Renal pelvis (tissue), 12 donors: ENCODE measurements at places on chromosomes 1 and 21.

DNA sequence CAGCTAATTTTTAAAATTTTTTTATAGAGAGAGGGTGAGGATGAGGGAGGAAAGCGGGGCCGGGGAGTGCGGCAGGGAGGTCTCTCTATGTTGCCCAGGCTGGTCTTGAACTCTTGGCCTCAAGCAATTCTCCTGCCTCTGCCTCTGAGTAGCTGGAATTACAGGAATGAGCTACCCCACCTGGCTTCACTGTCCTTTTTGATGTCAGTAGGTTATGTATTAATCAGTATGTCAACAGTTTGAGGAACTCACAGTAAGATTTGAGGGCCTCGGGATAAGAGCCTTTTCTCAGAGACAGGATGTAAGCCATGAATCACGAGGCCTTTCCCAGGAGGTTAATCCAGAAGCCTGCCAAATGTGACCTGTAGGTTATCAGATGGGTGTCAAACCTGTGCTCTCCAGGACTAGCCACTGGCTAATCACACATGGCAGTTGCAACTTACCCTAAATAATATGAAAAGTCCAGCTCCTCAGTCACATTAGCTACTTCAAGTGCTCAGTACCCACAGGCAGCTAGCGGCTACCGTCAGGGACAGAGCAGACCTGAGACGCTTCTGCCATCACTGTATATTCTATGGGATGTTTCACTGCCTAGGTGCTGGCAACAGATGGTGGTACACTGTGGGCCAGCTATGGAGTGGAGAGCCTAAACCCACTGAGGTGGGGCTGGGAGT is 33.1 kb downstream of the TRIM67 start:
- DNase-seq, result no peak

- peak; percentile 70 for DNase-seq
Measured at GRCh38 chr1:87833166-87833565, 504.5 kb downstream of the LMO4 start.

GRCh38 chr1:30704271-30704670 is 19.1 kb downstream of the MATN1 start:
- no peak for DNase-seq

- DNase-seq, result no peak
Measured at GRCh38 chr1:14439015-14439414, 159.5 kb upstream of the KAZN start.

DNA sequence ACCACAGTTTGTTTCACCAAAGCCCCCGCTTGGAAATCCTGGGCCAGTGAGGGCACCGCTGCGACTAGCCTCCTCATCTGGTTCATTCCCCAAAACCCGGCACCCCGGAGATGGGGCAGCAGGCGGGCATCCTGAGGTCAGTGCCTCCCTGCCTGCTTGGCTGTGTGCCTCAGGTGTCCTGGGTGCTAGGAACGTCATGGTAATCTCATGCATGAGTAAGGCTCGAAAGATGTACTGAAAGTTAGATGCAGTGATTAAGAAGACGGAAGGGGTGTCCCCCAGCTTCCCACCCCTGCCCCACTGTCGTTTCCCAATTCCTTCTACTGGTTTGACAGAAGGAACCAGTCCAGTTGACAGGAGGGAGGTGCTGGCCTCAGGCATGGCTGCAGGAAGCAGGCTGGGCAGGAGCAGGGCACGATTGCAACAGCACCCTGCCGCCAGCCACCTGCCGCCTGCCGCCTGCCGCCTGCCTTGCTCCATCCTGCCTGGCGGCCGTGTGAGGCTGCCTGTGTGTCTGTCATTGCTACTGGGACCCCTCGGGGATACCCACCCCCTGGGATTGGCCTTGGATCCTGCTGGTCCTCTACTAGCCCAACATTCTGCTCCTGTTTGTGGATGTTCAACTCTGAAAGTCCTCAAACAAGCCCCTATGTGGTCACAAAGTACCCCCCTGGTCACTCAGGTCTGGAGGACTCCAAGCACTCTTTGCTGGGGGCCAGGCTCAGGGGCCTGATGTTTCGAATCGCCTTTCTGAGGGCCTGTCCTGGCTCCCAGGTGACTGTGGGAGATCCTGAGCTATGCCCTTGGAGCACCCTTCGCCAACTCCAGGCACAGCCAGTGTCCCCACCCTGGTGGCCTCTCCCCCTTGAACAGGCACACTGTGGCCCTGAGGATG is 73.0 kb upstream of the IFFO2 start:
- DNase-seq, result no peak

DNA sequence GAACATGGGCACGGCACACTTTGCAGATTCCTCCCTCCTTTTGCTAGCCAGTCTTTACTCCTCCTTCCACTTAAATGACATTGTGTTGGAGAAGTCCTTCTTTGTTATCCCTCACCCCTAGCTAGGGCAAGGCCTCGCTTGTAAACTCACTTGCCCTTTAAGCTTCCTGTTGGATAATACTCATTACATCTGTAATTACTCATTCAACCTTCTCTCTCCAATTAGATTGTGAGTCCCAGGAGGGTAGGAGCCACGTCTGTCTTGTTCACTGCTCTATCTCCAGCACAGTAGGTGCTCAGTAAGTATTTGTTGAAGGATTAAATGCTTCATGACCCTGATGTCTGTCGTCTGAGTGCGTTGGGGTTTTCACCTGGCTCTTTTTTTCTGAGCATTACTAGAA is 98.7 kb upstream of the USP24 start:
- no peak for DNase-seq

DNA sequence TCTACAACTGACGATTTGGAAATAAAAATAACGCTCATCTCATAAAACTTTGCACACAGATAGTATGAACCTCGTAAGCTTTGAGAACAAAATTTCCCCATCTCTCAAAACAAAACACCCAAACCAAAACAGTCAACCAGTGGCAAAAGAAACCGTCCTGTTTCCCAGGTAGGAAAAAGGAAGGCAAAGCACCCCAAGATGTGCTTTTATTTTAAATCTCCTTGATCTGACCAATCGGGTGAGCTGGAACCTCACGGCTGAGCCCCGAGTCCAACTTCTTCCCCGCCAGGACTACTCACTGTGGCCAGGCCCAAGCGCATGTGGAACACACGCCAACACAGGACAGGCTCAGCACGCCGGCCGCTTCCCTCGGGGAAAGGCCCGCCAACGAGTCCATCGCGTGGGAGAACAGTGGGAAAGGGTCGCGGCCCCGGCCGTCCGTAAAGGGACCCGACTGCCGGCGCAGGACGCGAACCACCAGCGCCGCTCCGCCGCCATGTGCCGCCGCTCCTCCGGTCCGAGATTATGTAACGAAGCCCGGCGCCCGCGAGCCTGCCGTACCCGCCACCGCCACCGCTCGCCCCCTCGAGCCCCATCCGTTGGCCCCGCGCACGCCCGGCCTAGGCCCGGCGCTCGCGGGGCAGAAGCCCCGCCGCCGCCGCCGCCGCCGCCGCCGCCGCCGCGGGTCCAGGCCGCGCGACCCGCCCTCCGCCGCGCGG is 759 bp downstream of the AHCTF1 start:
- DNase-seq, result no peak

DNA sequence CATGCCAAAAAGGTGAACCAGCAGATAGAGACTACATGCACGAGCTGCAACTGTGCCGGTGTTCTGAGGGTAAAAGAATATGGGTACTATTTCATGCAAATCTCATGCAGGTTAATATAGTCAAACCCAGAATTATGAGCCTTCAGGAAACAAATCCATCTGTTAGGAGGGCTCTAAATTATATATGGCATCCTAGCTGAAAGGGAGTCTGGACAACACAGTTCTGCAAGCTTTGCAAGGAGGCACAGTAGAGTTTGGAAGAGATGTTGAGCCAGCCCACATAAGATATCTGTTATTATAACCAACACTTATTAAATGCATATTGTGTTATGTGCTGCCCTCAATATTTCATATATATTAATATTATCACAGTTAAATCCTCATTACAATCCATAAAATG is 50.5 kb upstream of the PALMD start:
- DNase-seq, result no peak

DNA sequence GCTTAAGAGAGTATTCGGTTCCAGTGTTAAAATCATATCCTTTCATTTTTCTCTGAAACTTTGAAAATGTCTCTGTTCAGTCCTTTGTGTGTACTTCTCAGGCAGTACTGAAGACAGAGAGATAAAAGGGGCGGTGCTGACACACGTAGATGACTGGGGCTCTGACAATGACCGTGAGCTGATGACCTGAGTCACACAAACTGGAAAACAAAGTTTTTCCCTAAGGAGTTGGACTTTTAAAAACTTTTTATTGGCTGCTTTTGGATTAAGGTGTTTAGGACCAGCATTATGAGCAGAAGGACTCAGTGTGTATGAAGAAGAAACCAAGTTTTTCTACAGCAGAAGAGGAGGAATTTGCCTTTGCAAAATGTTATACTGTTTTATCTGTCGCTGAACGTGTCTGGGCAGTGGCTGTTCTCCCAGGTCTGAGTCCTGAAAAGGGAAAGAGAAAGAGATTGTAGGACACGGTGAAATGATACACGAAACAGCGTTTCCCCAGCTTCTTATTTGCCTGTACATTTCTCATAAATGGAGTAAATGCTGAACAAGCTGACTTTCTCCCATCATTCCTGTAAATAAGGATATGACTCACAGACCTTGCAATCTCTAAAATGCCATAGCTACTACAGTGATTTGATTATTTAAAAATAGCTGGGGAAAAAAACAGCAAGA is 51.5 kb downstream of the MAP3K7CL start:
- no peak for DNase-seq

DNA sequence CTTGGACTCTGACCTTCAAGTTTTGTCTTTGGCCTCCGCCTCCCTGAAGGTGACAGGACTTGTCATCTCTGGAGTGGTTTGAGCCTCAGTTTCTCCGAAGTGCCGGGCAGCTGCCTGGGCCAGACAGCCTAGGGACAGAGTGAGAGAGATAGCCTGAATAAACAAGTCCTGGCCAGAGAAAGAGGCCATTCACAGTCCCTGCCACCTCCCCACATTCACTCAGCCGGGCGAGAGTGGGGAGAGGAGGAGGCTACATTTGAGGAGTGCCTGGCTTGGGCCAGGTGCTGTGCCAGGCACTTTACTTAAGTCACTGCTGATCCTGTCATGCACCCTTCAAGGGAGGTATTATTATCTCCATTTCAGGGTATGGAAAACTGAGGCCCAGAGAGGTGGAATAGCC is 3.5 kb downstream of the EXTL1 start:
- no peak for DNase-seq

- no peak for DNase-seq
Measured at GRCh38 chr1:10170239-10170574, 40.2 kb upstream of the KIF1B start.

DNA sequence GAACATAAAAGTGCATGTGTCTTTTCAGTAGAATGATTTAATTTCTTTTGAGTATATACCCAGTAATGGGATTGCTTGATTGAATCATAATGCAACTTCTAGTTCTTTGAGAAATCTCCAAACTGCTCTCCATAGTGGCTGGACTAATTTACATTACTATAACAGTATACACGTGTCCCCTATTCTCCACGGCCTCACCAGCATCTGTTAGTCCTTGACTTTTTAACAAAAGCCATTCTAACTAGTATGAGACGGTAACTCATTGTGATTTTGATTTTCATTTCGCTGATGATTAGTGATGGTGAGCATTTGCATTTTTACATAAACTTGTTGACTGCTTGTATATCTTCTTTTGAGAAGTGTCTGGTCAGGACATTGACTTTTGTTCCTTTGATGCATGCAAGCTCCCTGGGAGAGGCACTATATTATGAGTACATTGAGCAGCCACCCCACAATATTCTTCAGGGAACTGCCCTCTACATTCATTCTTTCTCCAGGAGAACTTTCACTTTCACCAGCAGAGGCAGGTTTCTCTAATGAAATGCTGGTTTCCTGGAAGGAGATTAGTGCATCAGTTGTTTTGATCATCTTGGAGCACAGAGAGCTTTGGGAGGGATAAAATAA is 51.9 kb upstream of the LPGAT1 start:
- no peak for DNase-seq

GRCh38 chr21:39834543-39834942 is 32.7 kb upstream of the PCP4 start:
- no peak for DNase-seq
